ENCODE measurements at places on chromosomes 7 and 10.

DNA sequence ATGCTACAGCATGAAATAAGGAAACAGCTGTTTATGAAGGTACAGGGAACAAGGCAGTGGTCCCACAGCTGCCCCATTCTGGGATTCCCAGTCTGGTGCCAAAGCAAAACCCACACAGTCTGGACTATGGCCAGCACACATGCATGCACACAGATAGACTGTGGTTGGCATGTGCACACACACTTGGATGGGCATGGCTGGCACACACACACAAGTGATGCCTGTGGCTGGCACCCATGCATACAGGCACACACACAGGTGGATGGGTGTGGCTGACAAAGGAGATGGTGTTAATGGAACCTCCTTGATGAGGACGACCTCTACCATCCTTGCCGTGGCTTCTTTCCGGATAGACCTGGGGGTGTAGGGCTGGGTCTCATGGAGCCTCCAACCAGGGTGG is 114.0 kb upstream of the LYZL2 start:
- ATAC-seq: no peak

DNA sequence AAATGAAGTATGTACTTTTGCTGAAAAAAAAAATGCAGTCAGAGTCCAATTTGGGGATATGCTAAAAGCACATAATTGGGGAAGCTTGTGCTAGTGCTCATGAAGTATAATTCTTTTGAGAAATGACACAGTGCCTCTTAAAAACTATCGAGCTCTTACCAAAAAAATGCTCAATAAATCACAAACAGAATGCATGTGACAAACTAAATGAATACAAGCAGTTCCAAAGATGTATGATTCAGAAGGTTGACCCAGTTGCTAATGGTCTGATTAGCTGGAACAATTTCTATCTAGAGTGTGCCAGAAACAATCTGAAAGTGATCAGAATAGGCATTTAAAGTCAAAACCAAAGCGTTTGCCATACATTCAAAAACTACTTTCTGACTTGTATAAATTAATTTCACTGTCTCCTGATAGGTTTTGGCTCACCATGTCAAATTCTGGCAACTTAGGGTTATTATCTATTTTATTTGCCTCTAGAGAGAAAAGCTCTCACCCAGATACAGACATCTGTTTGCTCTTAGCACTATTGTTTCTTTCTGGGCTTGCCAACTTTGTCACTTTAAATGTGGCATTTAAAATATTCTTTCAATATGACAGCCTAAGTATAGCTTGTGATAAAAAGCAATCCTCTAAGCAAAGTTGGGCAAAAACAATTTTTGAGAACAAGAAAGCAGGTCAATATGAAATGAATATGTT is 114.7 kb upstream of the AHR start:
- no peak for ATAC-seq

DNA sequence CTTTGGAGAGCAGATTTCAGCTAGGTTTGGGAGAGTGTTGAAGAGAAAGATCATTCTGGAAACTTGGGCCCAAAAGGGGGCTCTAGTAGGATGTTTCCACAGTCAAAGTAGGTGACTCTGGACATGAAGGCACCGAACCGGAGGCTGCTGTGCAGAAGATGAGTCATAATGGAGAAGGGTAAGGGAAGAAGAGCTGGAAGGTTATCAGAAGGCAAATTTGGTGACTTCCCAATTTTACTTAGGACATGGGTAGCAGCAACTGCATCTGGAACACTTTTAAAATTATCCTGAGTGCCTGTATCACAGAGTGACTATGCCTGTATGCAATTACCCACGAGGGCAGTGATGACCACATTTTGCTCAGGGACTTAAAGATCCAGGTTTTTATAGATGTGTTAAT is 38.8 kb downstream of the PIK3AP1 start:
- ATAC-seq: no peak

DNA sequence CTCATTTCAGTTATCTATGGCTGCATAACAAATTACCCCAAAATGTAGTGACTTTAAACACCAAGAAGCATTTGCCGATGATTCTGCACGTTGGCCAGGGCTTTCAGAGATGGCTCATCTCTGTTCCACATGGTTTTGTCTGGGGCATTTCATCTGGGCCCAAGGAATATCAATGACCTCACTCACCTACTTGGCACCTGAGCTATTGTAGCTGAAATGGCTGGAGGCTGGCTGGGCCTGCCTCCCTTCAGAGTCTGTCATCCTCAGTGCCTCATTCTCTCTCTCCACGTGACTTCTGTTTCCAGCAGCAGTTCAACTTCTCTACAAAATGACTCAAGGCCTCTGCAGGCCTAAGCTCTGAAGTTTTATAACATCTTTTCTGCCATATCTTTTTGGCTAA is 119.4 kb upstream of the PRR15 start:
- ATAC-seq: no peak

DNA sequence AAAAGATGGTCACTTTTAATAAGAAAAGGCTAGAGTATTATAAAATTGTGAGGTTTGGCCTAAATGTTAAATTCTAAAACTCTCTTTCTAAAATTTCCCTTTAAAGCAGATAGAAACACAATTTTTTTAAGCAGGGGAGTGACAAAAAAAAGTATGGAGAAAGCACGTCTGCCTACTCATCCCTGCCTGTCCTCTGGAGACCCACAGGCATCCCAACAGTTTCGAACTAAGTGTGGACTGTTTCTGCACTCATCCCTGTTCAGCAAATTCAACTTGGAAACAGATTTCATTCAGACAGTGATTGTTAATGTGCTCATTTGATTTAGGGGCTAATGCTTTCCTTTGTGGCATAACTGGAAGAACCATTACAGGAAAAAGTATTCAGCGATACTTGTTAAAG is 192.6 kb upstream of the CXCL12 start:
- ATAC-seq: no peak

DNA sequence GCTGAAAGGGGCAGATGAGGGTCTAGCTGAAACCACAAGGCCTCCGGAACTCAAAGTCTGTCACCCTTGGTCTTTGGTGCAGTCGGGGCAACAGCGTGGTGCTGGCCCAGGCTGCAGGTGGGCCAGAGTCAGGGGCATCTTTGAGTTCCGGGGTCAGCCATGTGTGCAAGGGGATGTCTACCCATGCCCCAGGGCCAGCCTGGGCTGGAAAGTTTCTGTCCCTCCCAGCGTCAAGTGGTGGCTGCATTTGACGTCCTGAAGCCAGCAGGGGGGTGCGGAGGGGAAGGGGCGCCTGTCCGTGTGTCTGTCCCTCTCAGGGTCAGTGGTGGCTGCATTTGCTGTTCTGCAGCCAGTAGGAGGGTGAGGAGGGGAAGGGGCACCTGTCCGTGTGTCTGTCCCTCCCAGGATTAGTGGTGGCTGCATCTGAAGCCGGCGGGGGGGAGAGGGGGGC is 638 bp downstream of the BRAT1 start:
- no peak for ATAC-seq

- no peak for ATAC-seq
These were observed 66.6 kb upstream of the STEAP1B start for GRCh38 chr7:22566592-22566991.

DNA sequence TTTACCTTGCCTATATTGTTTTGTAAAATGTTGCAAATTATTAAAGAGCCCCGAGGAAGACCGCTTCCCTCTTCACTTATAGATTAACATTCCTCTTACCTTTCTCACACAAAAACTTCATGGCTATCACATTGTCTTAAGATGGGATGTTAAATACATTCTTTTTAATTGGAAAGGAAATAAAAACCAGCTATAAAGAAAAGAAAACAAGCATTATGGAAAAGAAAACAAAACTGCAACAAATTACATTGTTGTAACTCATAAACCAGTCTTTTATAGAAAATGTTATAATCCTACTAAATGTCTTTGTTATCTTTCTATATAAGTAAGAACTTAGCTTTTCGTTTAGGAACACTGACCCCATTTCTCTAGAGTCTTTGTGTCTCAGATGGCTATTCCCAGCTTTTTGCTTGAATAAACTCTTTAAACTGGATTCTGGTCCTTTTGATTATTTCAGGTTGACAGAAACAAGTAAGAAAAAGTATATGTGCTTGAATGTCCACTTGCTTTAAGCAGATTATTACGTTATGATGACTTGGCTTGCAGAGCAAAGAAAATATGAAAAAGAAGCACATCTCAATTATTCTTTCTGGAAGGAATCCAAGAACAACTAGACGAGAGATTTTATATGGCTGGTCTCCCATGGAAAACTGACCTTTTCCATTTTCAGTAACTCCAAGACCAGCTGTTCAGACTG is 128.2 kb downstream of the AKR1D1 start:
- ATAC-seq: no peak

GRCh38 chr7:141673346-141673745 is 28.6 kb downstream of the DENND11 start:
- ATAC-seq: no peak

DNA sequence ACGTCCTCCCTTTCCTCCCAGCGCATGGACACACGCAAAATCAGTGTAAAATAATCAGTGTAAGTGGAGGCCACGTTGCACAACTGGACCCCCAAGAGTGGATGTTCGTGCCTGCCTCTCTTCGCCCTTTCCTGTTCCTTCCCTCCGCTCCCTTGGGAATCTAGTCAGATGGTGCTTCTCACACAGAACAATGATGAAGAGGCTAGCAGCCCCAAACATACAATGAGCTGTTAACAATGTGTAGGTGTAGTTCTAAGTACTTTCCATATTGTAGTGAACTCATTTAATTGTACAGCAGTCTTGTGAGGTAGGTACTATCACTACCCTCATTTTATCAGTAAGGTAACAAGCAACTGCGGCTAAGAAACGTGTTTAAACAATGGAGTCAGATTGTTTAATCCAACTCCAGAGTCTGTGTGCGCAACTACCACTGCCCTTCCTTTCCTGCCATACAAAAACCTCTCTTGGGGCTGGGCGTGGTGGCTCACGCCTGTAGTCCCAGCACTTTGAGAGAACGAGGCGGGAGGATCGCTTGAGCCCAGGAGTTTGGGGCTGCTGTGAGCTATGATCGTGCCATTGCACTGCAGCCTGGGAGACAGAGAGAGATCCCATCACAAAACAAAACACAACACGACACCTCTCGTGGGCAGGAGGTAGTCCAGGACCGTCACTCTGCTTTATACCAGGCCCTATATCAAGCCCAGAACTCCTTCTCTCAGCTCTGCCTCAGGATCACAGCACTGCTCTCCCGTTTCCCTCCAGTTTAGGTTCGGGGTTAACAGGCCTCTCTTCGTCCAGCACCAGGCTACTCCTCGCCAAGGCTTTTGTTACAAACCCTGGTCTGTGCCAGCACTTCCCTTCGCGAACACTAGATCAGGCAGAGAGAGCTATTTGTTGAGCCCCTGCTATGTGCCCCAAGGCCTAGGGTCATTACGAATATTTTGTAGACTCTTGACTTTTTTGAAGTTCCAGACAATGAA is 1.1 kb downstream of the FKBP9 start:
- no peak for ATAC-seq

GRCh38 chr7:27181795-27182275 is 3.2 kb downstream of the HOXA11 start:
- ATAC-seq: no peak

DNA sequence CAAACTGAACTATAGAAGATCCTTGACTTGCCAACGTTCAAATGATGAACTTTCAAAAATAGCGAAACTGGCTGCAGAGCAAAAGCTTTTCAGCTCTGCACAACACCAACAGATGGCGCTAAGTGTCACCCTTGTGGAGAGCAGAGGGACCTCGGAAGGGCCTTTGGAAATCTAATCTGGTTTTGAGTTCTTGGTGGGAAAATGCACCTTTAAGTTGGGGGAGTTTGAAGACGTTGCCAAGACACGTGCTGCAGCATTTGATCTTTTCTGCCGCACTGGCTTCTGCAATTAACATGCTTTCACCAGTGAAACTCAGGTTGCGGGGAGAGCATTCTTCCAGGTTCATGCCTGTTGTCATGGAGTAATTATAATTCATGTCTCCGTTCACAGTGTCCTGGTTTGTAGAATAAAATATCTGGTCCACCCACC is 26.3 kb upstream of the WDR11 start:
- no peak for ATAC-seq

DNA sequence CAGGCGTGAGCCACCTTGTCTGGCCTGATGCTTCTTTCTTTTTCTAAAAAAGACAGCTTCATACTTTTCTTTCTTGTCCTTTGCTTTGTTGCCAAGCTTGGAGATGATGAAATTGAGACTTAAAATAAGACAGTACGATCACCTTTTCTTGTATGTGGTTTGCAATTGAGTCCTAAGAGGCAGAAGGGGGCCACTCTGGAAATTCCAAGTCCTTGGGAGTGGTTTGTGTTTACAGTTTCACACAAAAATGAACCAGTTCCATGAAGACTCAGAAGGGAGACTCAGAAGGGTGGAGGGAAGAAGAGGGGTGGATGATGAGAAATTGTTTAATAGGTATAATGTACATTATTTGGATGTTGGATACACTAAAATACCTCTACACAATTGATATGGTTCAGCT is 70.7 kb upstream of the TNS3 start:
- ATAC-seq: no peak

DNA sequence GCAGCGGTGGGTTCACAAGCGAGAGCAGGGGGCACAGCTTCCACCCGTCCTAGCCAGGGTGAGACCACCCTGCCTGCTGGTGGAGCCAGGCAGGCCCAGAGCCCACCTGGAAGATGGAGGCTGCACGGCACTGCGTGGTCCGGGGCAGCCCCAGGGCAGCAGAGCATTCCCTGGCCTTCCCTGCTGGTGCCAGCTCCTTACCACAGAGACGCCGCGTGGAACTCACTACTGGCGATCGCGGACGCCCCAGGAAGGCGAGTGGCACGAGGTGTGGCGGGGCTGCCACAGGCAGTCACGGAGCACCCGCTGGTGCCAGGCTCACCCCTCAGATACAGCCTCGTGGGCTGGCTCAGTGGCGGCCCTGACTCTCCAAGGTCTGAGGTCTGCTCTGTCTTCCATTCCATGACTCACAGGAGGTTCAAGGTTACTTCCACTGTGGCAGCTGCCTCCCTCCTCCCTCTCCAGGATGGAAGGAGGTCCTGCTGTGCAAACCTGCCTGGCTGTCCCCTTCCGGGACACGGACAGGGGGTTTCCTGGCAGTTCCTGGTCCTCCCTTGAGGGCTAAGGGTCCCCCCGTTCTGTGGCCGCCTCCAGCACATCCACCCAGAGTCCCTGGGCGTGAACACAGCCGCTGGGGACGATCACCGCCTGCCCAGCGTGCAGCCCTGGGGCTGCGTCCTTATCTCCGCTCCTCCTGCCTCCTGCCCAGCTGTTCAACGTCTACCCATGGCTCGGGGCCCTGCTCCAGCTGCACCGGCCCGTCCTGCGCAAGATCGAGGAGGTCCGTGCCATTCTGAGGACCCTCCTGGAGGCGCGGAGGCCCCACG is 3.1 kb downstream of the CYP2W1 start:
- no peak for ATAC-seq

- no peak for ATAC-seq
These were observed 112.2 kb upstream of the HGF start for GRCh38 chr7:81882086-81882485.

DNA sequence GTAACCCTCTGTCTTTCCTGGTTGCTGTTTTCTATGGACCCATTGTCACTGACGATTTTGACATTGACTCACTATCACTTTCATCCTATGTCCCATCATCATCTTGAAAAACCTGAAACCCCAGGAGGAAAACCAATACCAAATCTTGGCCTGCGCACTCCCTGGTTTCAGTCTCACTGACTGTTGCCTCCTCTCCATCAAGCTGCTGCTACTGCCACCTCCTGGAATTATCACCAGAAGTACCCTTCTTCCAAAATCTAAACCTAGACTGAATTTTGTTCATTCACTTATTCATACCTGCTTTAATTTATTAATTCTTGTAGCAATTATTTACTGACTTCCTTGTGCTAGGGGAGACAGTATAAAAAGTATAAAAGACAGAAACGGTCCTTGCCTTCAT is 44.5 kb upstream of the ACBD5 start:
- no peak for ATAC-seq
